ENCODE measurements at places on chromosomes 5 and 9. TPM values are rescaled to one million over a fixed set of nuclear protein-coding genes. Genes with fewer than 3 reads are reported as not detected.

PCDHGA12 gene
- 10.0 TPM for total RNA-seq

DRD1 gene
- total RNA-seq = not detected

ROPN1L gene
- total RNA-seq = 1.1 TPM

NMUR2 gene
- total RNA-seq = 0.12 TPM
